ENCODE measurements at places on chromosomes 3 and 15.

GRCh38 chr3:76715426-76715825 is 324.5 kb upstream of the ROBO2 start:
- DNase-seq, result no peak

DNA sequence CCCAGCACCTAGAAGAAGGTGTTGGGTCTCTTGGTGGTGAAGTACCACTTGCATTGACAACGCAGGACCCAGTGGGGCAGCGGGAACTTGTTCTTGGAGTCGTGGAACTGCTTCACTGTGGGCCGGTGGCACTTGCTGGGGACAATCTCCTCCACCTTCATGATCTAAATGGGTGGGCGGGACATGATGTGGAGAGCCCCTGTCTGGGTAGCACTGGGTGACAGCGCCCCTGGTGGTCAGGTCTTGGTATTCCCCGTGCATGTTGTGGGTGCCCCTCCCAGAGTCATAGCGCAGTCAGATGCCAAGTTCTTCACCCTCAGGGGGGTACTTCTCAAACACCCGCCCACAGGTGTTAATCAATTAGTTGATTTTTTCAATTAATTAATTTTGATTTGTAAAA is 60.2 kb downstream of the AGBL1 start:
- DNase-seq, result no peak

DNA sequence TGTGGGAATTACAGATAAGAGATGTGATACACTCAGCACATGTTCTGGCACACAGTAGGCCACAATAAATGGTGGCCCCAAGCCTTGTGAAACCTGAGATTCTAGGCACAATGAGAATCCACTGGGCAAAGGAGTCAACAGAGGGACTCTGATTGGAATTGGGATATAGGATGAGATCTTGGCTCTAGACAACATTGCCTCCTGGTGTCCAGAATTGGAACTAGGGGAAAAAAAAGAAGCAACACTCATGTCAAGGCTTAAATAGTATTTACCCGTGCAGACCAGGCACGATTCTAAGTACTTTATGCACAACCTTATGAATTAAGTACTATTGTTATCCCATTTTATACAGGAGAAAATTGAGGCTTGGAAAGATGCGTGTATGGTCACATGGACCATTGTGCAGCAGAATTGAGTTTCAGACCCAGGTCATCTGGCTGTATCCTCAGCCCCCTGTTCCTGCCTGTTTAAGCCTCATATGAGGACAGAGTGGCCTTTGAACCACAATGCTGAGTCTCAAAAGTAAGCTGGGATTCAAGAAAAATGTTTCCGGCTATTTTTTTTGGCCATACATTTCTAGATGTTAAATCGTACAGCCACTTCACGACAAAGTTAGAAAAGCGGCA is 124.8 kb downstream of the SV2B start:
- DNase-seq, result no peak

DNA sequence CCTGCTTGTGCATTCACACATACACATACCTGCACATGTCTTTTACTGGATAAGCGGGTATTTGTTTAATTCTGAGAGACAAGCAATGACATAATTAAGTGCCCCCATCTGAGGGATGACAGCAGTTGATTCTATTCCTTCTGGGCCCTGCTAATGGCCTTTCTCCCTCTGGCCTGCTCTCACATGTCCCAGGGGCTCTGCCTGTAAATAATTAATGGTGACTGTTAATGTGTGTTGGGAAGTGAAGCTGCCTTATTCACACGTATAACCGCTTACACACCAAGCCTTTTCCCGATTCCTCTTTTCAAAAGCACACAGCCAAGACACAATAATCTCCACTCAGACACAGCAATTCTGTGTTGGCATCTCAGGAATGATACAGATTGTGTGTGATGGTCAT is 47.8 kb downstream of the LRRK1 start:
- no peak for DNase-seq

DNA sequence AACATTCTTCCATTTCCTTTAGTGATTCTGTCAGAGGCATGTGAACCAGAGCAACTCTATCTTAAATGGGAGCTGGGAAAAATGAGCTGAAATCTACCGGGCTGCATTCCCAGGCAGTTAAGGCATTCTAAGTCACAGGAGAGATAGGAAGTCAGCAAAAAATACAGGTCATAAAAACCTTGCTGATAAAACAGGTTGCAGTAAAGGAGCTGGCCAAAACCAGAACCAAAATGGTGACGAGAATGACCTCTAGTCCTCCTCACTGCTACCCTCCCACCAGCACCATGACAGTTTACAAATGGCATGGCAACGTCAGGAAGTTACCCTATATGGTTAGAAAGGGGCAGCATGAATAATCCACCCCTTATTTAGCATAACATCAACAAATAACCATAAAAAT is 66.4 kb downstream of the B3GALNT1 start:
- DNase-seq, result no peak

DNA sequence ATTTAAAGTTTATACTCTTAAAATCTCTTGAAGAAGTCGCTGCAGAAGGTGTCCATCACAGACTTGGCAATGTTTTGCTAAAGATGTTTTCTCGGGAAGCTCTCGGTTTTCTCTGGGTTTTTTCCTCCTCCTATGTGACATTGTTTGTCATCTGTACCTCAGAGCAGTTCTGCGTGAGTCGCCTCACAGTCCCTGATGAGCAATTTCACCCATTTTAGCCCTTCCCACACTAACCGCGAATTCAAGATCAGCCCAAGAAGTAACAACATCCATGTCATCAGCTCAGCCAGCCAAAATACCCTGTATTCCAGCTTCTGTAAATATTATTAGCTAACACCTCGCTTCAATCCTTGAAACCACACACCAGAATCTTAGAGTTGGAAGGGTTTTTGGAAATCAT is 224.3 kb upstream of the SETMAR start:
- DNase-seq, result no peak

DNA sequence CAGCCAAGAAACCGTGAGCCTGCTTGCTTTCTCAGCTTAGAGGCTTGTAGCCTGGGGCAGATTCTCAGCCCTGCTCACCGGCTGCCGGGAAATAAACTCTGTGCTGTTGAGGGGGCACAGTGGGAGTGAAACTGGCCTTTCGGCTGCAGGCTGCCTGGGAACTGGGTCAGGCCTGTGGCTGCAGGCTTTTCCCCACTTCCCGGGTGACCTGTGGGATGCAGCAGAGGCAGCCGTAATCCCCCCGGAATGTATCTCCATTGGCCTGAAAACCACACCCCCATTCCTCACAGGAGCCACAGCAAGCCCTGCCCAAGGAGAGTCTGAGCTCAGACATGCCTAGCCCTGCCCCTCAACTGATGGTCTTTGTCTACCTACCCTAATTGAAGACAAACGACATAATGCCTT is 110.9 kb downstream of the STXBP5L start:
- DNase-seq, result no peak

DNA sequence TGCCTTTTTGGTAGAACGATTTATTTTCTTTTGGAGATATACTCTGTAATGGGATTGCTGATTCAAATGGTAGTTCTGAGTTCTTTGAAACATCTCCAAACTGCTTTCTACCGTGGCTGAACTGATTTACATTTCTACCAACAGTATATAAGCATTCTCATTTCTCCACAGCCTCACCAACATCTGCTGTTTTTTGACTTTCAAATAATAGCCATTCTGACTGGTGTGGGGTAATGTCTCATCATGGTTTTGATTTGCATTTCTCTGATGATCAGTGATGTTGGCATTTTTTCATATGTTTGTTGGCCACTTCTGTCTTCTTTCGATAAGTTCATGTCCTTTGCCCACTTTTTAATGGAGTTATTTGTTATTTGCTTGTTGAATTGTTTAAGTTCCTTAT is 154.0 kb downstream of the ABHD5 start:
- no peak for DNase-seq
